Body of pancreas (tissue), 4 donors: ENCODE measurements at places on chromosomes 7 and 10. TPM values are rescaled to one million over a fixed set of nuclear protein-coding genes. Genes with fewer than 3 reads are reported as not detected.

- no peak for DNase-seq
- H3K4me3 ChIP-seq = no peak overlapping the region
- H3K27me3 ChIP-seq = no peaks in the 10 kb centered on the region
- no peak overlapping the region for H3K27ac ChIP-seq
- no peaks in the 10 kb centered on the region for H3K36me3 ChIP-seq
These were observed 118.8 kb downstream of the SKIDA1 start for GRCh38 chr10:21406595-21407193.

DNA sequence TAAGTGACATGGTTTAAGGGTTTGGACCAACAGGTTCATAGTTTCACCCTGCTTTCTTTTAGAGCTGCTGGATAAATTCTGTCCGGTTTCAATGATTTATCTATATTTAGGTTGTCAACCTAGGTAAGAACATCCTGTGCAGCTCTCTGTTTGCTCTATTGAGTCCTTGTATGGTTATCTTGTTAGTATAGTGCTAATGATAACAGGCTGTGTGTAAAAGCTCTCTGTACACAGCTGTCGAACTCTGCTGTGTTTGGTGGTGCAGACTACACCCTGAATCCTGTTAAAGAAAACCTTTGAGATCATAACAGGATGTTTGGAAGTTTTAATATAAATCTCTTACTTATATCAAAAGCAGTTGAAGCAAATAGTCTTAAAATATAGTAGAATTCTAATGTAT is 219.2 kb downstream of the SDK1 start:
- no peaks in the 10 kb centered on the region for H3K36me3 ChIP-seq
- peak overlapping the region; percentile 84 for H3K27ac ChIP-seq

DNA sequence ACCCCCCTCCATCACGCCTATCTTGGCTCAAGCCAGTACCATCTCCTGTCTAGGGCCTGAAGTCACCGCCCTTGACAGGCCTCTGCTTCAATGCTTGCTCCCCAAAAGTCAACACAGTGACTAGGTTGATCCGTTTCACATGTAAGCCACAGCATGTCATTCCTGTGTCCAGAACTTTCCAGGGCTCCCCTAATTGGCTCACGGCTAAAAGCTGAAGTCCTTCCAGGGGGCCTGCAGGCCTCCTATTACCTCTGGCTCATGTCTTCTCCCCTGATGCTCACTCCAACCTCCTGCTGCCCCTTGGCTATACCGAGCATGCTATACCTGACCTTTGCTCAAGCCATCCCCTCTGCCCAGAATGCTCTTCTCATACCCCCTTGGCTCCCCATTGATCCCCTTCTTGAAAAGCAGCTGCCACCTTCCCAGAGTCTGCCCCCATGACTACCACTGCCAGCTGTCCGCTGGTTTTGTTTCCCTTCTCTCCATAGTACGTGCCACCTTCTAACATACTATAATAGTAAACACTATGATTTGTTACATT is 39.1 kb downstream of the CPXM2 start:
- H3K36me3 ChIP-seq = no peaks in the 10 kb centered on the region
- H3K4me1 ChIP-seq = no peaks in the 10 kb centered on the region
- H3K27me3 ChIP-seq = no peaks in the 10 kb centered on the region
- no peak for DNase-seq
- H3K27ac ChIP-seq = no peak overlapping the region

GRCh38 chr7:129789000-129789399 is 163.8 kb downstream of the UBE2H start:
- H3K36me3 ChIP-seq = no peaks in the 10 kb centered on the region
- H3K27me3 ChIP-seq = no peaks in the 10 kb centered on the region
- peaks cover 14% of the 10 kb centered on the region for H3K4me1 ChIP-seq
- DNase-seq = peak; percentile 5
- no peak overlapping the region for H3K27ac ChIP-seq
- H3K4me3 ChIP-seq = no peak overlapping the region

- H3K36me3 ChIP-seq = no peaks in the 10 kb centered on the region
- DNase-seq = peak; percentile 5
- peak within 1 kb of the TSS; percentile 23 for H3K4me3 ChIP-seq
- H3K27me3 ChIP-seq = peaks cover 3% of the 10 kb centered on the region
These were observed at the start of gene C10orf67 for GRCh38 chr10:23344241-23344841. Gene C10orf67 (minus strand): TSS chr10:23344797. CDS start chr10:23344774, 23 bp downstream.

- no peak overlapping the region for H3K4me3 ChIP-seq
- no peaks in the 10 kb centered on the region for H3K36me3 ChIP-seq
- peaks cover 15% of the 10 kb centered on the region for H3K4me1 ChIP-seq
- peak; percentile 64 for DNase-seq
These were observed 34.4 kb downstream of the AGR3 start for GRCh38 chr7:16847381-16847860.

GRCh38 chr7:50321487-50322067 is 17.1 kb downstream of the IKZF1 start:
- no peak overlapping the region for H3K27ac ChIP-seq
- no peak for DNase-seq
- H3K4me3 ChIP-seq = no peak overlapping the region
- H3K36me3 ChIP-seq = no peaks in the 10 kb centered on the region

SLC26A3 gene
- not detected for total RNA-seq

CNTNAP2 gene
- total RNA-seq = 1.0 TPM

- H3K4me3 ChIP-seq = no peak overlapping the region
- H3K4me1 ChIP-seq = peaks cover 17% of the 10 kb centered on the region
- no peak overlapping the region for H3K27ac ChIP-seq
- H3K27me3 ChIP-seq = no peaks in the 10 kb centered on the region
These were observed 37.3 kb upstream of the EXOC6 start for GRCh38 chr10:92810934-92811532.

- no peaks in the 10 kb centered on the region for H3K36me3 ChIP-seq
- no peaks in the 10 kb centered on the region for H3K27me3 ChIP-seq
- peaks cover 49% of the 10 kb centered on the region for H3K4me1 ChIP-seq
- peak overlapping the region; percentile 49 for H3K27ac ChIP-seq
These were observed 6.0 kb downstream of the RHOBTB1 start for GRCh38 chr10:60937784-60938654.

DNA sequence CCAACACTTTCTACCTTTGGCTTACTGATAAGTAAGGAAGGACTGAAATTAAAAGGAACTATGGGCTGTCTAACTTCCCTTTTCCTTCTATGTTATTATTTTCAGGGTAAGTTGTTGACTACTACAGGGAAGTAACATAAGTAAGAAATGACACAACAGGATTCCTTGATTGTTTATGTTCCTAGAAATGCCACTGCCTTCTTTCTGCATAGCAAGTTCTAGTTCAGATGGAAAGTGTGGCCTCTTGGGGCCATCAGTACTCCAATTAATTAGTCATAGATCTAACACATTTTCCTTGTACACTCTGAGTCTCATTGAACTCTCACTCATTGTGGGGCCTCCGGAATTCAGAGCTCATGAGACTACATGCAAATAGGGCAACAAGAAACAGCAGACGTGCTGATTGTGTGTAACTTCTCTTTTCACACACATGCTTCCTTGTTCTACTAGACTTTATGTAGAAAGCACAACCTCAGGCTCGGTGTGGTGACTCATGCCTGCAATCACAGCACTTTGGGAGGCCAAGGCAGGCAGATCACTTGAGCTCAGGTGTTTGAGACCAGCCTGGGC is 35.3 kb upstream of the HIBADH start:
- no peaks in the 10 kb centered on the region for H3K36me3 ChIP-seq
- H3K27ac ChIP-seq = no peak overlapping the region
- H3K4me1 ChIP-seq = no peaks in the 10 kb centered on the region
- H3K27me3 ChIP-seq = no peaks in the 10 kb centered on the region
- no peak overlapping the region for H3K4me3 ChIP-seq

DNA sequence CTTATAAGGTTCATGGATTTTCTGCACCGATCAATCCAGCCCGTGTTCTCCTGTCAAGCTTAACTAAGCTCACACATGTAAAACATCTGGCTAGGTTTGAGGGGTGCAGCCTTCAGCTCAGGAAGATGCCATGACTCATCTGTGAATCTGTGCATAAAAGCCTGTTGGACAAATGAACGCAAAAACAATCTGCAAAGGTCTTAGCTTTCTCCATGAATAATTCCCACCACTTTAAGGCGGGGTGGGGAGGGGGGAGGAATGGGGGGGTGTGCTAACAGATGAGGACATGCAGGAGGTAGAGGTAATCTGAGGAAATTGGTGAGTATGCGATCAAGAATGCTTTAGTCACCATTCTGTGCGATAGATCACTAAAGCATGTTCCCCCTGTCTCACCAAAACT is 4.8 kb downstream of the DOCK4 start:
- no peaks in the 10 kb centered on the region for H3K27me3 ChIP-seq
- H3K36me3 ChIP-seq = no peaks in the 10 kb centered on the region
- no peak overlapping the region for H3K27ac ChIP-seq
- DNase-seq = no peak
- no peak overlapping the region for H3K4me3 ChIP-seq

ZNF117 gene
- total RNA-seq = 11.2 TPM

MAT1A gene
- 11.9 TPM for total RNA-seq

DNA sequence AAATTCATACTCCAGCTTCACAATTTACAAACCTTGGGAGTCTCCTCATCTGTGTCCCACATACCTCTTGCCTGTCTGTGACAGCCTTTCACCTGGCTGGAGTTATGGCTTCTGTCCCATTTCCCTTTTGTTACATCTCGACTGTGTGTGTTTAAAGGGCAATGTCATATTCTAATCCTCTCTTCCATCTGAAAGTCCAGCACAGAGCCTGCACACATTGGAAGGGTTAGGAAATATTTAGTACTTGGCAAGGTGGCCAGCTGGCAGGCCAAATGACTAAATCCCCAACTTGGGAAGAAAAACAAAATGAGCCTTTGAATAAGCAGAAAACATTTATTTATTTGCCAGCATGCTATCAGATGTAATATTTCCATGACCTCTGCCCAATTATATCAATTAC is 120.1 kb upstream of the STK17A start:
- DNase-seq = no peak
- no peak overlapping the region for H3K27ac ChIP-seq
- H3K36me3 ChIP-seq = no peaks in the 10 kb centered on the region

- peaks cover 6% of the 10 kb centered on the region for H3K4me1 ChIP-seq
- no peak overlapping the region for H3K4me3 ChIP-seq
- no peak for DNase-seq
- no peak overlapping the region for H3K27ac ChIP-seq
These were observed 2.5 kb downstream of the VSTM4 start for GRCh38 chr10:49112851-49113250.

GPR26 gene
- total RNA-seq = not detected

DNA sequence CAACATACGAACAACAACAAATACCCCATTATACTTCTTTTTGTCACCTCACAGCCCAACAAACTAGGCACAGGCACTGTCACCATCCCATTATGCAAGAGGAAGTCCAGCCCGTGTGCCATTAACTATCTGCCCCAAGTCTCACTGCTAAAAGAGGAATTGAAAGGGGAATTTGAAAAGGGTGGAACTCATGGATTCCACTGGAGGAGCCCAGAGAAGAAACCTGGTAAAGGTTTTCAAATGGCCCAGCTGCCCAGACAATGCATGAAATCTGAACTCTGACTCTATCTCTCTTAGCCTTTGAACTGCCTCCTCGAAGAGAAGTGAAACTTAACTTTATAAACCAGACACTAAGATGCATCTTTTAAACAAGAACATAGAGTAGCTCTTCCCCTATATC is 130.0 kb downstream of the PLXNA4 start:
- no peaks in the 10 kb centered on the region for H3K27me3 ChIP-seq
- no peak for DNase-seq
- no peaks in the 10 kb centered on the region for H3K4me1 ChIP-seq

- H3K4me3 ChIP-seq = no peak overlapping the region
- no peaks in the 10 kb centered on the region for H3K36me3 ChIP-seq
- H3K4me1 ChIP-seq = no peaks in the 10 kb centered on the region
These were observed 70.2 kb downstream of the HTR7 start for GRCh38 chr10:90787393-90788198.

GRCh38 chr7:100706672-100707311 is 871 bp downstream of the POP7 start:
- H3K4me1 ChIP-seq = peaks cover 23% of the 10 kb centered on the region
- H3K4me3 ChIP-seq = peak overlapping the region; percentile 72
- peak overlapping the region; percentile 81 for H3K27ac ChIP-seq
- H3K36me3 ChIP-seq = no peaks in the 10 kb centered on the region

LBX1 gene
- total RNA-seq = not detected

DNA sequence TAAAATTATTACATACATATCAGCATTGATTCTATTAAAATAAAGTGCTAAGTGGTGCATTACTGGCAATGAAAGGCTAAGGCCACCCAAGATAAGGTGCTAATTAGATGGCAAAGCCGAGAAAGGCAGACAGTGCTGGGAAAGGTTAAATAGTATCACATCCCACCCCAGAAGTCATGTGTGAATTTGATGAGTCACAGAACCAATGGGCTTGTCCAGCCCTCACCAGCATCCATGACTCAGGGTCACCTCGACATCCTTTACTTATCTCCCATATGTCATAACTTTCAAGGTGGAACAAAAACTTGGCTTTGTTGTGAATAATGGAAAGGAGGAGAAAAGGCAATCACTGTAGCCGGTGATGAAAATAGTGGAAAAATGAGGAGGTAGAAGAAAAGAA is 459.1 kb downstream of the PLXNA4 start:
- H3K36me3 ChIP-seq = no peaks in the 10 kb centered on the region
- no peaks in the 10 kb centered on the region for H3K4me1 ChIP-seq
- DNase-seq = no peak
- H3K27me3 ChIP-seq = no peaks in the 10 kb centered on the region

- no peak overlapping the region for H3K4me3 ChIP-seq
- H3K36me3 ChIP-seq = no peaks in the 10 kb centered on the region
- no peak for DNase-seq
- no peaks in the 10 kb centered on the region for H3K27me3 ChIP-seq
- H3K27ac ChIP-seq = no peak overlapping the region
These were observed 33.6 kb upstream of the DNMBP start for GRCh38 chr10:100043344-100043743.

- H3K4me1 ChIP-seq = peaks cover 4% of the 10 kb centered on the region
- no peak for DNase-seq
These were observed 316.6 kb upstream of the KIAA1217 start for GRCh38 chr10:23892296-23892695.

JAKMIP3 gene
- 0.26 TPM for total RNA-seq

DNA sequence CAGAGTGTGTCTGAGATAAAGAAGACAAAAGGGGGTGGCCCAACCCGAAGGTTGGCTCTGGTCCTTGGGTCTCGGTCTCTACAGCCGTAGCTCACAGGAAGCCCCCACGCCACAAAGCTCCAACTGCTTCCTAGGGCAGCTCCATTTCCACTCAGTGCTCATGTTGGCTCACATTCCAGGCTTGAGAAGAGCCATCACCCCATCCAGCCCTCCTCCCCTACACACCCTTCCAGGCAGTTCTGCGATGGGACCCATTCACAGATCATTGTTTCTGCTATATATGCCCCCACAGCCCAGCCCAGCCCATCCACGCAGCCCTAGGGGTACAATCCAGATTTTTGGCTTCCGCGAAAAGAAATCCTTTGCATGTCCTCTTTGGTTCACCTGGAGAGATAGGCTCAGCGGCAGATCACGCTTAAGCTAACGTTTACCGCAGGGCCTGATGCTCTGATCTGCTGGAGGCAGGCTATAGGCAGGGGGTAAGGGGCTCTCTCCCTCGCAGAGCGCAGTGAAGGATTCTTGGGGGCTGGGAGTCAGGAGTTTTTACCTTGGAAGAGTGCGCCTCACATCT is 6.2 kb upstream of the HOXA11 start:
- peaks cover 76% of the 10 kb centered on the region for H3K27me3 ChIP-seq
- H3K27ac ChIP-seq = no peak overlapping the region
- no peak for DNase-seq
- H3K36me3 ChIP-seq = no peaks in the 10 kb centered on the region

AOC1 gene
- not detected for total RNA-seq
